ENCODE measurements at places on chromosomes 5 and 9. TPM values are rescaled to one million over a fixed set of nuclear protein-coding genes. Genes with fewer than 3 reads are reported as not detected.

The NSD1 gene
- 32.7 TPM for total RNA-seq

The NTNG2 gene
- 0.61 TPM for total RNA-seq

The AGXT2 gene
- 0.20 TPM for total RNA-seq

The DMRT3 gene
- total RNA-seq: 0.36 TPM
